ENCODE measurements at places on chromosomes 12 and 14.

DNA sequence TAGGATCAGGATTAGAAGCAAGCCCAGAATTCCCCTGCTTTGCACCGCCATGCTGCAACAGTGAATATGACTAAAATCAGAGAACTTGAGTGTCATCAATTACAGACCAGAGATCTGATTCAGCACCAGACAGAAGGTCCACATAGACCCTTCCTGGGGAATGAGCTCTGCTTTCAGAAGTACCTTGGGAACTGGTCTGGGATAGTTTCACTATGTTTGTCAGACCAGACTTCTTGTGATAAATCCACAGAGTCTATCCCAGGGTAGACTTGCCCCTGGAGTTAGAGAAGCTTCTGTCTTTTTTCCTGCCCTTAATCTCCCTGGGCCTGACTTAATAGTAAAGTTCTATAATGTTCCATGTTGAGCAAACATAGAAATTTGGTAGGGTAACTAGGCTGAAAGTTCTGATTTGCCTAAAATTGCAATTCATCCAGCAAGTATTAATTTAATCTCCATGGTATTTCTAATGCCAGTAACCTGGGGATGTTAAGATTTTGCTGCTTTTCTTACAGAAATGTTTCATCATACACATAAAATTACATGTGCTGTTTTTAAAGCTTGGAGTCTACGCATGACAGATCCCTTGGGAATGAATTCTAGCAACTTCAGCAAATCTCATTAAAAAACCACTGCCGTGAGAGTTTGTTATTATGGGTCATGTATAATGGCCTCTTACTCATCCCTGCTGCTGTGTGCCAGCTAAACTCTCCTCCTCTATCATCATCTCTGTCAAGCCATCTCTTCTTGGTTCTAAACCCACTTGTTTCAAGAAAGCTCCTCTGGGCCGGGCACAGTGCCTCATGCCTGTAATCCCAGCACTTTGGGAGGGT lies 61.3 kb upstream of the METAP2 start:
- DNase-seq = no peak

DNA sequence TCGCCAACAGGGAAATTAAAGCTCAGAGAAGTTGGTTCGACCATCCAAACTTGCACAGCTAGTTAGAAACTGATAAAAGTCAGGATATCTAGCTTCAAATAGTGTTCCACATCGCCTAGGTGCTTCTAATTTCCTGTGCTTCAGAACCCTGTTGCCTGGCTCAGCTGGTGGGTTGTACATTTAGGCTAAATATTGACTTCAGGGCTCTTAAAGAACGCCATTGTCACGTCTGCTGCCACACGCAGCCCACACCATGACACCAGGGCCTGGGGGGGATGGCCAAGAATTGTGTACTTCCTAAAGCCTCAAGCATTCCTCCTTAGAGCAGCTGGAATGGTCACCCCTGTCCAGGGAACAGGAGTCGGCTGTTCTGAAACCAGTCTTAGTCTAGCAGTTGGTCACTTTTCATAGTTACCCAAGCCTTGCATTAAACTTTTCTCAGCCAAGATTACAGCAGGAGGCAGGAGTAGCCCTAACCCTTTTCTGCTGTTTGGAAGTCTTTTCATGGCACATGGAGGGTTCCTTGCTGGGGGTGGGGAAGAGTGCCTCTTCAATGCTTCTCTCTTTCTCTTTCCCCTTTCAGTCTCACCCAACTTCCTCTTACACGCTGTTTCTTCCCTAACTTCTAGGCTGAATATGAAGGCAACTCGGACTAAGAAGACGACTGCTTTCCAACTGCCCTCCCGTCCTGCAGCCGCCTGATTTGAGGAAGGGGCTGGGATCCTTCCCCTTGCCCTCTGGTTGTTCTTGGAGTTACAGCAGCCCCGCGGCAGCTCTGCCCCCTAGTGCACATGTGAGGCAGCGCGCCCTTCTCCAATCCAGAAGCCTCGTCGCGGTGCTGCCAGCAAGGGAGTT lies 17.1 kb downstream of the FOS start:
- peak; percentile 66 for DNase-seq

- no peak for DNase-seq
Measured at GRCh38 chr12:68119250-68119649, 40.3 kb downstream of the IFNG start.

- no peak for DNase-seq
Measured at GRCh38 chr14:21184254-21184653, 28.4 kb upstream of the OR5AU1 start.

DNA sequence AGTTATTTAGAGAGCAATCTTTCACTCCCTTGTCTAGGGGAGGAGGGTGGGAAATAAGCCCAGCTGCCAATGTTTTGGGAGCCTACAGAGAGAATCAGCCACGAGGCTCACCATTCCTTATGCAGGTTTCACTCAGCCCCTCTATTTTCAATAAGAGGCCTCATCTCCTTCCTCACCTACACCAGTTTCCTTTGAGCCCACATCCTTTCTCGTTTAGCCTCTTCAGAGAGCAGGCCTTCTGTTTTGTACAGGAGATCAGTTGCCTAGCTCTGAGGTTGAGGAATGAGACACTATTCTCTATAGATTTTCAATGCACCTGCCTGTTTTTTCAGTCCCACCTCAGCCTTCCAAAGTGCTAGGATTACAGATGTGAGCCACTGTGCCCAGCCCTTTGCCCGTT lies 17.9 kb downstream of the SNAPC1 start:
- DNase-seq = no peak

- no peak for DNase-seq
Measured at GRCh38 chr12:65810036-65810435, 14.2 kb upstream of the HMGA2 start.

- no peak for DNase-seq
Measured at GRCh38 chr12:123070267-123071081, 80.4 kb downstream of the PITPNM2 start.

- no peak for DNase-seq
Measured at GRCh38 chr12:14871886-14872285, 13.8 kb downstream of the MGP start.

GRCh38 chr14:95535226-95536021 lies 574 bp downstream of the GLRX5 start:
- DNase-seq = no peak

DNA sequence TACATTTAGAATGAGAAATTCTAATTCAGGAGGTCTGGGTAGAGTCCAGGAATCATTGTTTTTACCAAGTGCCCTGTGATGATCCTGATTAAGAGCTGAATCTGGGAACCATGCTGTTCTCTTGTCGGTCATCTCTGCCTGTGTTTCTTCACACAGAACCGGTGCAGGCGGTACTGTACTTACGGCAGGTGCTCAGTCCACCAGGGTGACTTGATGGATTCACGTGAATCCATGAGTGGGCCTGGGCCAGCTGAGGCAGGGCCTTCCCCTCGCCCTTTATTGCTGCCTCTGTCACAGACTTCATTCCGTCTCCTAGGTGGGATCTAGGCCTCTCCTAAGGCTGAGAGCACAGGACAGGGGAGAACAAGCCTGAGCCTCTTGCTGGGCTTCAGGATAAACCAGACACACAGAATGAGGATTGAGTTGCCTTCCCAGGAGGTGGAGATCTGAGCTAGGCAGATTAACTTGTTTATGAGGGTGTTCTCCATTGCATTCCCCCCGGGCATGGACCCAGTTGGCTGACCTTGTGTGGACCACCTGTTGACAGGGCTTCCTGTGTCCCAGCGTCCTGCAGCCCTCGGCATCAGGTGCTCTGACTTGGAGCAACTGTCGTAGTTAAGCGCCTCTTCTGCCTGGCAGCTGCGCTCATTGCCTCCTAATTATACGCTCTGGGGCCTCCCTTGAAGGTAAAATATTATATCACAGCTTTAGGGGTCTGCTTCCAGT lies 42.1 kb downstream of the B4GALNT3 start:
- no peak for DNase-seq

- DNase-seq = no peak
Measured at GRCh38 chr14:104343690-104344640, 205.6 kb downstream of the KIF26A start.

DNA sequence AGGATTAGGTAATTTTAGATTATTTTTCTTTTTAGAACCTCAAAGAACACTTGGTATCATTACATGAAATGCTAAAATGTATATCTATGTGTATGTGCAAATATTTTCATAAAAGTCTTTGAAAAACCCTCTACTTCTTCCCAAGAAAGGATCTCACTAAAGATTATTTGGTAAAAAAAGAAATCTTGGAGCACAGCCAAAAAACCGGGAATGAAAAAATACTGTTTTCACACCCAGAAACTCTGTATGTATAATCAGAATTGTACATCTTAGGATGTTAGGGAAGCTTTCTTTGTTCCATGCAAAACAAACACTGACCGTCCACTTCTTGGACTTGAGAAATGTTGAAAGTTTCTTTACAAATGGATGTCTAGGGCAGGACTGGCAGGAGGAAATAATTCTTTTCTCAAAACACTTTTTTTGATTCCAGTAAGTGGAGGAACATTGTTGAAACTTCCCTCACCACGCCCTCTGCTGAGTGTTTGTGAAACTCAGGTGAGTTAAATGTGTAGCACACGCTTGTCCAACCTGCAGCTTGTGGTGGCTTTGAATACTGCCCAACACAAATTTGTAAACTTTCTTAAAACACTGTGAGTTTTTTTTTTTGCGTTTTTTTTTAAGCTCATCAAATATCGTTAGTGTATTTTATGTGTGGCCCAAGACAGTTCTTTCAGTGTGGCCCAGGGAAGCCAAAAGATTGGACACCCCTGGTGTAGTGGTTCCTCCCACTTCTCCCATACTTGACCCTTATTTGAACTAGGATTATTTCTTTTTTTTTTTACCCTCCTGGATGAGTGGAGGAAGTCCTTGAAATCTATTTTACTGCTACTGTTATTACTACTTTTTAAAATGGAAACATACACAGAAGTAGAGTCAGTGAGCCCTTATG lies 26.6 kb downstream of the FBXO34 start:
- DNase-seq = no peak

DNA sequence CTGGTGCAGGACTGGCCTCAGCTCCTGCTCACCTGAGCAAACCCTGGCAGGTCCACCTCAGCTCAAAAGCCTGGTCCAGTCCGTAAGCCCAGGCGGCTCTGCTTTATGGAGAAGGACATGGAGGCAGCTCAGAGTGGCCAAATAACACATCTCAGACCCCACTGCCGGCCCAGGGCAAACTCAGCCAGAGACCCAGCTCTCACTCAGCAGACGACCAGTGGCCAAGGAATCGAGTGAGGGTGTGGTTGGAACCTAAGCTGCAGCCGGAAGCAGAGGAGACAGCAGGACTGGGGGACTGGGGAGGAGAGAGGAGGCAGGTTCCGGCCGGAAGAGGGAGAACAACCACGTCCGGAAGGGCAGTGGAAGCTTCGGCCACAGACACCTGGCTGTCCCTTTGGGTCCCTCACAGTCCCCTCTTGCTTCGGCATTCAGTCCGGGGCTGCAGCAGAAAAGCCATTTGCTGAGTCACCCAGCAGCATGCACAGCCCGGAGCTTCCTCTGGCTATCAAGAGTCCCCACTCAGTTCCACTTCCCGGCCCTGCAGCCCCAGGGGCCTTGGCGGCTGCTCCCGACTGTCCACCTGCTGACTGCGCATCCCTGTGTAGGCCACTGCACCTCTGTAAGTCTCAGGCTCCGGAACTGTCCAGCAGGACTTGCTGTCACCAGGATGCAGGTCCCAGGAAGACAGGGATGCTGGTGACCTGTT lies 104.0 kb downstream of the CALM1 start:
- no peak for DNase-seq

Measured in stimulated activated CD8-positive, alpha-beta memory T cell treated with anti-CD3 and anti-CD28 coated beads, Interleukin-4, amount 100 ng/mL, for 24 hours (primary cell).